ENCODE measurements at places on chromosomes 11 and 22.

DNA sequence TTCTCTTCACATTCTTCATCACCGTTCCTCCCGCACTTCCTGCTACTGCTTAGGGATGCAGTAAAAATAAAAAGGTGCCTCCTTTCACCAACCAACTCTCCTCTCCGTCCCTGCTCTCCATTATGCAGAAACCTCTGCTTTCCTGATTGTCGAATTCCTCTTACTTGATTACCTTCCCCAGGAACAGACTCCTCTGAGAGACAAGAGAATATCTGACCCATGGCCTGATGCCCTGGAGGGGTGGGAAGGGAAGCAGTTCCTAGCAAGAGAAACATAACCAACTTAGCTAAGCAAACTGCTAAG is 80.9 kb downstream of the TRIM29 start:
- no peak for DNase-seq

- DNase-seq: no peak
Measured at GRCh38 chr11:82796998-82797961, 63.6 kb upstream of the FAM181B start.

DNA sequence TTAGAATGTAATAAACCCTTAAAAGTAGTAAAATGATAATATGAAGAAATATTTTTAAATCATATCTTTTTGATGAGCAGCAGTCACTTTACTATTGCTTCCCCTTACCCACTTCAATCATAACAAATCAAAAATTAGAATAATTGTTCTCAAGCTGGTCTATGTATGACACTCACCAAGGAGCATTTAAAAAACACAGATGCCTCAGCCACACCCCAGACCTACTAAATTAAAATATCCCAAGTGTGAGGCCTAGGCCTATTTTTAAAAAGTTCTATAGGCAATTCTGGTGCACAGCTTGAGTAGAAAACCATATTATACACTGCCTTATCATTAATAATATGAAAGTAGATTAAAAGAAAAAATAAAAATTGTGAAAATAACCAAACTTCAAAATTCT is 15.2 kb downstream of the KIF18A start:
- DNase-seq: no peak

- DNase-seq: no peak
Measured at GRCh38 chr11:66015936-66016792, 4.4 kb downstream of the CST6 start.

DNA sequence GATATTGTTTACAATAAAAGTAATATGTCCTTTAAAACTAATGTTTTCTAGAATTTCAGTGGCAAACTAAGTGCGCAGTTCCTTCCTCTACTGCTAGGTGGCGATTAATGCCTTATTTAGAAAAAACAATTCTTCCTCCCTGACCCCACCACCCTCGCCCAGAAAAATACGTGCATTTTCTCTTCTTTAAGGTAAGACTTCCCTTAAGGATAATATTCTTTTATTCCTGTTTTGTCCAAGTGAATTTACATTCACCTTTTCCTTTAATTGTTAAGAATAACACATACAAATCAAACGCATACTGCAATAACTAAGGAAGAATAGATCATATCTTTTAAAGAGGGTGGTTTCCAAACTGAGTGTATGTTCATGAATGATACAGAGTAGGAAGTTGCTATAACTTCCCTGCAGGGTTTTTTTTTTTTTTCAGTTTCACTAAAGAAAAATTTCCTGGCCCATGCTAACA is 17.0 kb upstream of the PSMA1 start:
- DNase-seq: no peak

DNA sequence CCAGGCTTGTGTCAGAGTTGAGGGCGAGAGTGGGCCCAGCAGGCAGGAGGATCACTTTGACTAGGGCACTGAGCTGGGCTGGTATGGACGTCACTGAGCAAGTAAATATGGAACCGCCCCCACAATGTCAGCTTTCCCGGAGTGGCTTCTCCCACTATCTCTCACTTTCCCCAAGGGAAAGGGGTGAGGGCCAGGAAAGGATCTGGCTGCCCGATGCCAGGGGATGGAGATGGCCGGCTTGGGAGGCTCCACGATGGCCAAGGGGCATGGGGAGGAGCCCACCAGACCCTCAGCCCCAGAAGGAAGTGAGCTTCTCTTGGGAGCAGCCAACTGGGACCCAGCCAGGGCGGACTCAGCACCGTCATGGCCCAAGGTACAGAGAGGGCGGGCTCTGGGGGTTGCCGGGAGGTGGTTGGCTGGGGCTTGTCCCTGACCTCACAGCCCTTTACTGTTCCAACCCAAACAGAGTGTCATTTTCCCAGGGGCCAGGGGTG is 8.7 kb downstream of the PRDM11 start:
- no peak for DNase-seq
